Thoracic aorta (tissue), 2 donors: ENCODE measurements at places on chromosomes 13 and 19. TPM values are rescaled to one million over a fixed set of nuclear protein-coding genes. Genes with fewer than 3 reads are reported as not detected.
A peak's percentile ranks its signal among the peaks of the same experiment; 100 is the strongest.

The SLC25A41 gene
- total RNA-seq: 0.71 TPM

The ZNF724 gene
- 0.27 TPM for total RNA-seq

The METTL21C gene
- not detected for total RNA-seq

The LILRA1 gene
- total RNA-seq: 2.7 TPM

The FAM216B gene
- not detected for total RNA-seq

The POU2F2 gene
- total RNA-seq: 0.85 TPM

The GFY gene
- not detected for total RNA-seq

The FAM83E gene
- total RNA-seq: not detected

The SAFB2 gene
- 55.1 TPM for total RNA-seq

The DHRS12 gene
- 4.9 TPM for total RNA-seq

The KLK4 gene
- total RNA-seq: not detected

GRCh38 chr13:79866436-79866835 is 385.5 kb downstream of the NDFIP2 start:
- H3K36me3 ChIP-seq: no peaks in the 10 kb centered on the region
- H3K4me1 ChIP-seq: no peaks in the 10 kb centered on the region
- no peak overlapping the region for H3K27ac ChIP-seq
- DNase-seq: no peak

- no peak overlapping the region for H3K27ac ChIP-seq
- no peaks in the 10 kb centered on the region for H3K27me3 ChIP-seq
- no peak for DNase-seq
- H3K36me3 ChIP-seq: peaks cover 24% of the 10 kb centered on the region
- peaks cover 4% of the 10 kb centered on the region for H3K4me1 ChIP-seq
These were observed 259.0 kb downstream of the ITGBL1 start for GRCh38 chr13:101711307-101712025.

DNA sequence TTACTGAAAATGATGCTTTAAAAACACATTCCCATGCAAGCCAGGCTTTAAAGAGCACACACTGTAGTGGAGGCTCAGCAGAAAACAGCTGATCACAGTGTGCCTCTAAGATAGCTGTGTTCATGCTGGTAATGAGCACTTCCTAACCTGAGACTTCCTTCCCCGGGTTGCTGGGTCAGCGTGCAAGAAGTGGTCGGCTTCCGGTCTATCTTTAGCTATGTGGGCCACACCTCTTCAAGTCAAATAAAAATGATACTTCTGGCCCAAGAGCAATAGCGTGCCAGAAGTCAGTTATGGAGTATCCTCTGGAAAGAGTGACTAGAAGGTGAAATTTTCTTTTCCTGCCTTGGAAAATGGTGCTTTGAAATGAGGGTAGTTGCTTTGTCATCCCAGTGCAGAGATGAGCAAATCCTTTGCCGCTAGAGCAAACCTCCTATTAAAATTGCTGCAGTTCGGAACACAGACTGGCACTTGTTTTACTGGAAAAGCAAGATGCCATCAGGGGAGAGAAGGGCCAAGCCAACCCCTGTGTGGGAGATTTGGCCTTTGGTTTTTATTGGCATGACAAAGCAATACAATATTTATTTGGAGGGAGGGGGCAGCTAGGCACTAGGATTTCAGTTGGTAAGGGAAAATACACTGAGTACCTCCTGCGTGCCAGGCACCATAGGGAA is 64.2 kb downstream of the ARHGAP35 start:
- no peaks in the 10 kb centered on the region for H3K27me3 ChIP-seq
- peak overlapping the region; percentile 63 for H3K27ac ChIP-seq
- peaks cover 51% of the 10 kb centered on the region for H3K4me1 ChIP-seq
- no peak for DNase-seq
- H3K36me3 ChIP-seq: peaks cover 4% of the 10 kb centered on the region

- H3K27me3 ChIP-seq: no peaks in the 10 kb centered on the region
- no peak for DNase-seq
- no peak overlapping the region for H3K4me3 ChIP-seq
- no peak overlapping the region for H3K27ac ChIP-seq
- H3K4me1 ChIP-seq: no peaks in the 10 kb centered on the region
These were observed 65.1 kb downstream of the FLT1 start for GRCh38 chr13:28429685-28430290.

DNA sequence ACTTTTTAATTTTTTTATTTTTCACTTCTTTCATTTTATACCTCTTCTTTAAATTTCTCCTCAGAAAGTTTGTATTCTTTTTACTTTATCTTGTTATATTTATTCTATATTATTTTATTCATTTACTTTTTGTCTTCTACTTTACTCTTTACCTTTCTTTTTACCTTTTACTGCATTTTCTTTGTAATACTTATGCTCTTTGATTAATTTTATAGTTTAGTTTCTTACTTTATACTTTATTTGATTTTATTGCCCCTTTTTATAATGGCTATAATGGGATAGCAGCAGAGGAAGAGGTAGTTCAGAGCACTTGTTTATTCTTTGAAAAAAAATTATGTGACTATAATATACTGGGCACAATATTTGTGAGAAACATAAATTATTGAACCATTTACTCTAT is 542.6 kb upstream of the SPRY2 start:
- H3K4me3 ChIP-seq: no peak overlapping the region
- no peaks in the 10 kb centered on the region for H3K36me3 ChIP-seq
- no peak overlapping the region for H3K27ac ChIP-seq
- DNase-seq: no peak
- no peaks in the 10 kb centered on the region for H3K4me1 ChIP-seq

GRCh38 chr19:13633109-13633508 is 126.8 kb upstream of the CACNA1A start:
- H3K27ac ChIP-seq: no peak overlapping the region
- H3K36me3 ChIP-seq: no peaks in the 10 kb centered on the region
- H3K4me1 ChIP-seq: no peaks in the 10 kb centered on the region
- no peak overlapping the region for H3K4me3 ChIP-seq
- DNase-seq: no peak
- no peaks in the 10 kb centered on the region for H3K27me3 ChIP-seq

DNA sequence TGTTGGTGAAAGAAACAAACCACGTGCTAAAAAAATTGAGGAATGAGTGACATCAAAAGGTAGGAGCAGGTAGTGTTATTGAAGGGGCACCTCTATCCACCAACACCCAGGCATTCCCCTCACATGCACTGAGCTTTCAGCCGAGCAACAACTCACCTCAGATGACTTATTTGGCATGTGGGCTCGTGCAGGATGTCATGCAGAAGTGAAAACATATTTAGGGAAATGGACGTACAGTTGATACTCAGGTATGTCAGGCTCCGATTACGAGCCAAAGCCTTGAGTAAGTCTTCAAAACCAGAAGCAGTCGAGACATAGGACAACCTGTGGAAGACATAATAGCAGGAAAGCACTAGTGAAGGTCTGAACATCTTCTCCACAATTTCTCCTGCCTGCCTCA is 30.4 kb downstream of the NLRP11 start:
- H3K4me1 ChIP-seq: no peaks in the 10 kb centered on the region
- H3K36me3 ChIP-seq: no peaks in the 10 kb centered on the region
- no peaks in the 10 kb centered on the region for H3K27me3 ChIP-seq
- no peak for DNase-seq
- no peak overlapping the region for H3K4me3 ChIP-seq

DNA sequence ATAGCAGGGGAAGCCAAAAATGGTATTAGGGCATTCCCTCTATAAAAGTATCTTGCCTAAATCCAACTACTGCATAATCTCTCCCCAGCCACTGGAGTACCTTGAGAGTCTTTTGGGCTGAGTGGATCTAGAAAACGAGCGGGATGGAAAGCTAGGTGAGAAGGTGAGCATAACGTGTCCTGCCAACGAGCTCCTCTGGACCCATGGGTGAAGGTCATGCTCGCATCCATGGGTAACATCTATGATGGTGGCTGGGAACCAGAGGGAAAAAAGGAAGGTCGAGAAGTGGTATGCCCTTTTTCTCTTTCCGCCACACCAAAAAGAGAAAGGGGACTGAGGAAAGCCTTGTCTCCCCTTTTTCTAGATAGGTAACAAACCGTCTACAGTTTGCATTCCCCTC is 63.0 kb downstream of the ZNF208 start:
- no peak for DNase-seq
- no peaks in the 10 kb centered on the region for H3K4me1 ChIP-seq
- H3K27me3 ChIP-seq: no peaks in the 10 kb centered on the region
- H3K27ac ChIP-seq: no peak overlapping the region
- no peak overlapping the region for H3K4me3 ChIP-seq
- H3K36me3 ChIP-seq: no peaks in the 10 kb centered on the region

GRCh38 chr13:94596575-94596971 is 621 bp upstream of the TGDS start:
- H3K27me3 ChIP-seq: no peaks in the 10 kb centered on the region
- no peak overlapping the region for H3K27ac ChIP-seq
- peak overlapping the region; percentile 83 for H3K4me3 ChIP-seq

- H3K4me1 ChIP-seq: peaks cover 8% of the 10 kb centered on the region
- DNase-seq: no peak
- H3K36me3 ChIP-seq: no peaks in the 10 kb centered on the region
- H3K27ac ChIP-seq: no peak overlapping the region
These were observed 76.4 kb upstream of the MCF2L start for GRCh38 chr13:112892426-112893206.

- H3K4me1 ChIP-seq: peaks cover 9% of the 10 kb centered on the region
- no peaks in the 10 kb centered on the region for H3K36me3 ChIP-seq
- DNase-seq: no peak
- no peak overlapping the region for H3K4me3 ChIP-seq
- no peaks in the 10 kb centered on the region for H3K27me3 ChIP-seq
These were observed 7.8 kb upstream of the HIF3A start for GRCh38 chr19:46288896-46289588.

DNA sequence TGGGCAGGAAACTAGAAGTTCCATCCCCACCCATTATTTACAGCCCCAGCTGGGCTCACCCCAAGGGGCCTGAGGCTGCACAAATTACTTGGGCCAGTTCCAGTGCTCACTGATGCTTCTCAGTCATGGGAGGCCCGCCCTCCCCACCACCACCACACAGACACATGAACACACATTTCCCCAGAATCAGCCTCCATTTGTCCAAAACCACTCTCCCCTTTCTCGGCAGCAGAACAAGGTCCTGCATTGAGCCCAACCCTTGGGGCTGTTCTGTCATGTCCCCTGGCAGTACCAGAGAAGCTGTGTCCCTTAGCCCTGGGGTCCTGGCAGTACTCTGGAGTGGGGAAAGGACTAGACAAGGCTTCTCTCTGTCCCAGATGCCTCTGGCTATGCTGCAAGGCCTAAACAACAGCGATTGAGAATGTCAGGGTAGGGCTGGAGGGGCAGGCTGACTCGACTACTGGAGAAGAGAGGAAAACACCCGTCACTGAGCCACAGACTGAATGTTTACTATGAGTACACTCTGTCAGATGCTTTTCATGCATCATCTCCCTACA is 21.8 kb downstream of the SAMD4B start:
- no peaks in the 10 kb centered on the region for H3K27me3 ChIP-seq
- no peak overlapping the region for H3K27ac ChIP-seq
- peaks cover 17% of the 10 kb centered on the region for H3K36me3 ChIP-seq
- no peak for DNase-seq
- no peak overlapping the region for H3K4me3 ChIP-seq

- no peaks in the 10 kb centered on the region for H3K36me3 ChIP-seq
- H3K27ac ChIP-seq: no peak overlapping the region
- no peaks in the 10 kb centered on the region for H3K27me3 ChIP-seq
These were observed 140.7 kb downstream of the TM9SF2 start for GRCh38 chr13:99642006-99642405.

DNA sequence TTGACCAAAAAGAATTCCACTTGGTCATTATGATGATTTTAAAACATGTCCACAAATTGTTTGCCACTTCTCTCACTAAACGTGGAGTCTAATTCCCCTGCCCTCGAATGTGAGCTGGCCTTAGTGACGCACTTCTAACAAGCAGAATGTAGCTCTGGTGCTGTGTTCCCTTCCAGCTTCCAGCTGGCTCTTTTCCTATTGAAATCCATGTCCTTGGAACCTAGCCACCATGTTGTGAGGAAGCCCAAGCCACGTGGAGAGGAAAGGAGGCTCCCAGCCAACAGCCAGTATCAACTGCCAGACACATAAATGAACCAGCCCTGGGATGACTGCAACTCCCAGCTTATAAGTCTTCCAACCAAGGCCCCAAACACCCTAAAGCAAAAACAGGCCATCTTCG is 23.6 kb upstream of the CEBPA start:
- H3K4me3 ChIP-seq: no peak overlapping the region
- H3K27me3 ChIP-seq: no peaks in the 10 kb centered on the region
- H3K4me1 ChIP-seq: no peaks in the 10 kb centered on the region
- no peaks in the 10 kb centered on the region for H3K36me3 ChIP-seq
- DNase-seq: no peak

- no peaks in the 10 kb centered on the region for H3K36me3 ChIP-seq
- H3K4me3 ChIP-seq: no peak overlapping the region
- H3K4me1 ChIP-seq: no peaks in the 10 kb centered on the region
- no peaks in the 10 kb centered on the region for H3K27me3 ChIP-seq
- DNase-seq: no peak
These were observed 136.1 kb downstream of the KCTD12 start for GRCh38 chr13:76750126-76750525.

DNA sequence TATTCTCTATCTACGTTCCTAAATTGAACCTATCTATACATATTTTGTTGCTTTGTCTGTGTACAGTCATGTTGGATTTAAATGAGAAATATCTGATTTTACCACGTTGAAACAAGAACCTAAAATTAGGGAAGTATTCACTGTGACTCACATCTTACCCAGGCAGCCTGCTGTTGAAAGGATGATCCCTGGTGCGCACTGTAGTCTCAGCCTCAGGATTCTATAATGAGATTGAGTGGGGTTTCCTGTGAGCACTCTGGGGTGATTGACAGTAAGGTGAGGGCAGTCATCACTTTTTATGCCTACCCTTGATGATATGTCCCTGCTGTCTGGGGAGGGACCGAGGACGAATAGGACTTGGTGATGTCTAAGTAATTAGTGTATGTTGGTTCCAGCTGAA is 35.4 kb downstream of the PCCA start:
- H3K27me3 ChIP-seq: no peaks in the 10 kb centered on the region
- no peak overlapping the region for H3K4me3 ChIP-seq
- H3K36me3 ChIP-seq: peaks cover 9% of the 10 kb centered on the region
- no peak for DNase-seq
- H3K27ac ChIP-seq: no peak overlapping the region
- no peaks in the 10 kb centered on the region for H3K4me1 ChIP-seq

DNA sequence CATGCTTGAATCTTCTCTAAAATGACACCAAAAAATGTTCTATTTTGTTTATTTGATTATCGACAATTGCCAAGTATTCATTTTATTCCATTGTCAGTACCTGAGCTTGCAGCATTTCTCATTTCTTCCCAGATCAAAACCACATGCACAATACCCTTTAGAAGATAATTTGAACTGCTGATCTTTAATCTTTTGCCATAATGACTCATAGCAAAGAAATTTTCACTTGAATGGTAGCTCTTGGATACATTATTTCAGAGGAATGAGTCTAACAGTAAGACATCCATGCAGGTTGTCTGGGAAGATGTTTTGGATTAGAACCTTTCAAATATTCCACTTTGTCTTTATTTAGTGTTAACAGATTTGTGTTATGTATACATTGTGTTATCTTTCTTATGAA is 42.0 kb upstream of the RXFP2 start:
- no peaks in the 10 kb centered on the region for H3K27me3 ChIP-seq
- DNase-seq: no peak
- H3K36me3 ChIP-seq: no peaks in the 10 kb centered on the region
